ENCODE measurements at places on chromosomes 5 and 9. TPM values are rescaled to one million over a fixed set of nuclear protein-coding genes. Genes with fewer than 3 reads are reported as not detected.

BHMT2 gene
- total RNA-seq, result 4.5 TPM

SLC9A3 gene
- total RNA-seq, result 1.2 TPM

KCNV2 gene
- total RNA-seq, result not detected

MTMR12 gene
- total RNA-seq, result 26.0 TPM

RAD17 gene
- total RNA-seq, result 23.7 TPM

PRR16 gene
- total RNA-seq, result 5.9 TPM

CDH10 gene
- total RNA-seq, result 0.87 TPM

RNF208 gene
- 0.25 TPM for total RNA-seq

FOXD1 gene
- 3.2 TPM for total RNA-seq

PLCXD3 gene
- total RNA-seq, result 5.5 TPM

ITK gene
- not detected for total RNA-seq

FGF10 gene
- 0.89 TPM for total RNA-seq

GNA14 gene
- under 0.01 TPM for total RNA-seq

F2R gene
- 56.9 TPM for total RNA-seq

HAVCR2 gene
- total RNA-seq, result 0.44 TPM

ADRB2 gene
- total RNA-seq, result 0.22 TPM

SPATA24 gene
- 4.9 TPM for total RNA-seq

PCDHGA3 gene
- total RNA-seq, result 0.22 TPM
